ENCODE measurements at places on chromosomes 3 and 15.

- DNase-seq = no peak
These were observed 9.4 kb downstream of the TMOD2 start for GRCh38 chr15:51760805-51761204.

GRCh38 chr3:15108082-15108545 is 9.2 kb upstream of the RBSN start:
- DNase-seq = peak; percentile 81

DNA sequence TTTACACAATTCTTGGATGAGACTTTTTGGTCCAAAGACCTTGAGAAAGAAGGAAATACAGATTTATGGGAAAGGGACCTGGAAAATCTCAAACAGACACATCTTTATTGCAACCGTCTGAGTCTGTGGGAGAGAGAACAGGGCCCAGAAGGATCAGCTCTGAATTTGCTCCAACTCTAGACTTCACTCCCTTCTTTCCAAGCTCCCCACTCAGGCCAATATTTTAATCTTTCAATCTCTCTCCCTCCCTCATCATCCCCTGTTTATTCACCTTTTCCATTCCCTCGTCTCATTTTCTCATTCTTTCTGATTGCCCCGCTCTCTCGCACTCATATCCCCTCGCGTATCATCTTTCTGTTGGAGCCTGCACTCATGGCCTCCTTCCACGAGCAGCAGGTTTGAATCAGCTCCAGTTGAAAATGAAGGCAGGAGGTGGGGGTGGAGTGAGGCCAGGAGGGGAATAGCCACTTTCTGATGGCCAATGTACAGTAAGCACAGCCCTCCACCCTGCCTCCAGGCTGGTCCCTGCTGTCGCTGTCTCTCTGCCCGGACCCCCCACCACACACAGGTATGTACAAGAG is 63.6 kb upstream of the BOC start:
- DNase-seq = no peak

DNA sequence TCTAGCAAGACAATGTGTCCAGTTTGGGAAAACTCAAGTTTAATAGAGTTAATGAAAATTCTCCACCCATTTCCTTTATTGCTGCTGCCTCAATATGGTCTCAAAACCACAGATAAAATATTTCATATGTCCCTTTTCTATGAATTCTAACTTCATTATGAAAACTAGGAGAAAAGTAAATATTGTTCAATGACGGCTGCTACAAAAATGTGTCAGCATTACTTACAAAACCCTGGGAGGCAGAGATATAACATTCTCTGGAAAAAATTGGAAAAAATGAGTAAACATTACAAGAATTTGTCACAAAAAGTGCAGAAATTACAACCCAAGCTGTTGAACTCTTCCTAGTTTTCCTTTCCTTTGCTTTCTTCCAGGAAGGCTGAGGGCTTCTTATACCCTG is 22.2 kb upstream of the FBN1 start:
- DNase-seq = no peak

- no peak for DNase-seq
These were observed 624 bp downstream of the BRK1 start for GRCh38 chr3:10116138-10116460.

DNA sequence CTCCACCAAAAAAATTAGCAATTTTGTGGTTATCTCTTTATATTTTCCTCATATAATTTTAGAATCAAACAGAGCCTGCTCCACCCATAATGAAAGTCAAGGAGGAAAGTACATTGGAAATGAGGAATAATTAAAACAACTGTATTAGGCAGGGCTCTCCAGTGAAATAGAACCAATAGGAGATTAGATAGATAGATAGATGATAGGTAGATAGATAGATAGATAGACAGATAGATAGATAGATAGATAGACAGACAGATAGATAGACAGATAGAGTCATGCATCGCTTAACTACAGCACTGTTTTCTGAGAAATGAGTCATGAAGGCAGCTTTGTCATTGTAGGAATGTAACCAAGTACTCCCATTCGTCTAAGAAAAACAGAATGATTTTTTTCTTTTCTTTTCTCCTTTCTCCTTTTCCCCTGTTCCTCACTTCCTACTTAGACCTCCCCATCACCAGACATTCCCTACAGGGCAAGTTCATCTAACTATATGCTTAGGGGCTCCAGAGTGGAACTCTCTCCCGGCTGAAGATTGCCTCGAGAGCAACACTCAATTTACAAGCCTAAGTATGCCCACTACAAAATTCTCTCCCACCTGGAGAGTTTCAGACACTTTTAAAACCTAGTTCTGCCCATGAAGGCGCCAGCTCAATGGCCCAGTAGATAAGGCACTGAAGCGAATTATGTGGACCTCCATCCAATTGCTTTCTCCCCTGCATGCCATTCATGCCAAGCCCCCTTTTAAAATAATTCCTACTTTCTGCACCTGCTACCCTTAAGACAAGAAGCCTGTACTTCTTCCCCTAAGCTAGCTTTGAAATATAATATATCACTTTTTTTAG is 53.3 kb upstream of the LIPC start:
- DNase-seq = no peak

- DNase-seq = no peak
These were observed 39.8 kb downstream of the CHDH start for GRCh38 chr3:53806182-53807116.

- DNase-seq = no peak
These were observed 93.0 kb downstream of the CPN2 start for GRCh38 chr3:194257916-194258668.

DNA sequence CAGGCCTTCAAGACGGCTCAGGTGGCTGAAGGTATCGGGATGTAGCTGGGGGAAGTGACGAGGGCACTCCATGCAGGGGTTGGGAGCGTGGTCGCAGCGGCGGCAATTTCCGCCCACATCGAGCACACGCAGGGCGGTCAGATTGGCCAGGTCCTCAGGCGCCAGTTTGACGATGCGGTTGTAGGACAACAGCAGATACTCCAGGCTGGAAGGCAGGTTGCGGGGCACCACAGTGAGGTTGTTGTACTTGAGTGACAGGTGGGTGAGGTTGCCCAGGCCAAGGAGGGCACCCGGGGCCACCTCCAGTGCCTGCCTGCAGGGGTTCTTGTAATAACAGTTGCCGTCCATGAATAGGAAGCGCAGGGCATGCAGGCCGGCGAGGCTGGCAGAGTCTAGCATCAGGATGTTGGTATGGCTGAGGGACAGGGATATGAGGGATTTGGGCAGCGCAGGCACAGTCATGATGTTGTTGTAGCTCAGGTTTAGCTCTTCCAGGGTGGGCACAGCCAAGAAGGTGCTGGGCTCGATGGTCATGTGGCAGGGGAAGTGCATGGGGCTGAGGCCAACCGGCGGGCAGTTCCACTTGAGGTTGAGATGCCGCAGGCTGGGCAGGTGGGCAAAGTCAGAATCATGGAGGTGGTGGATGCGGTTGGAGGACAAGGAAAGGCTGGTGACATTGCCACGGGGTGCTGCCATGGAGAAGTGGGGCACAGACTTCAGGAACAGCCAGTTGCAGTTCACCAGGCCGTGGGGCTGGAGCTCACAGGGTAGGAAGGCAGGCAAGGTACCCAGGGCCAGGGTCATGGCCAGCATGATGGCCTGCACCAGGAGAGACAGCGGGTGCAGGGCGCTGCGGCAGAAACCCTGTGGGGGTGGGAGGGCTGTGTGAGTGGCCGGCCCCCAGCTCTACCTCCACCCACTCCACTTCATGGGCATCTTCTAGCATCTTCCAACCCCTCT is 1.7 kb downstream of the TLR9 start:
- DNase-seq = no peak

DNA sequence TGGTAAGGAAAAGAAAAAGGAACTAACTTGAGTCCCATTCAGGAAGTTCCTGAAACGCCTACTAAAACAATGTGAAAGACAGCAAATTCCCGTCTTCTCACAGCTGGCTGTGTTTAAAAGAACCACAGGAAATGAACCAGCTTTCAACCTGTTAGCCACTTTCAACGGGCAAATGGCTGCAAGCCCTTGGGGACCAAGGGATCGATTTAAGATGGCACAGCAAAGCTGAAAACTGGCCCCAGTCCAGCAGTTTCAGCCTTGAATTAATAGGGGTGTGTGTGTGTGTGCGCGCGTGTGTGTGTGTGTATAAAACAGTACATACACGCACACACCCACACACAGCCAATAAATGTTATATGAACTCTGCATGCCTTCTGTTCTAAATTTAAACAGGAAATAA is 168.7 kb upstream of the TMCO5A start:
- DNase-seq = no peak

DNA sequence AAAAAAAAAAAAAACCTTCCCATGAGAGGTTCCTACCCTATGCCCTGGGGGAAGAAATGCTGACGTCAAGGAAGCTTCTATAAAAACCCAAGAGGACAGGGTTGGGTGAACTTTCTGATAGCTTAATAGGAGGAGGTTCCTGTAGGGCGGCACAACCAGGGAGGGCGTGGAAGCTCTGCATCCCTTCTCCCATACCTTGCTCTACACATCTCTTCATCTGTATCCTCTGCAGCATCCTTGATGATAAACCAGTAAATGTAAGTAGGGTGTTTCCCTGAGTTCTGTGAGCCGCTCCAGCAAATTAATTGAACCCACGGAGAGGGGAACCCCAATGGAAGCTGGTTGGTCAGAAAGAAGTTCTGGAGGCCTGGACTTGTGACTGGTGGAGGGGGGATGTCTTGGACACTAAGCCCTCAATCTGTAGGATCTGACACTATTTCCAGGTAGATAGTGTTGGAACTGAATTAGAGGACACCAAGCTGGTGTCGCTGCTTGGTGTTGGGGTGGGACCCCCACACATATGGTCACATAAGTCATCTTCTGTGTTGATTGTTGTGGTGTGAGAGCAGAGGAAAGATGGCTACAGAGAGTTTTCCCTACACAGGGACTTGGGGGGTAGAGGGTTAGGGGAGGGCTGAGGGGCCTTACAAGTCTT is 91.5 kb downstream of the ST6GAL1 start:
- DNase-seq = no peak

- DNase-seq = no peak
These were observed 44.6 kb upstream of the PGPEP1L start for GRCh38 chr15:99052205-99052604.

DNA sequence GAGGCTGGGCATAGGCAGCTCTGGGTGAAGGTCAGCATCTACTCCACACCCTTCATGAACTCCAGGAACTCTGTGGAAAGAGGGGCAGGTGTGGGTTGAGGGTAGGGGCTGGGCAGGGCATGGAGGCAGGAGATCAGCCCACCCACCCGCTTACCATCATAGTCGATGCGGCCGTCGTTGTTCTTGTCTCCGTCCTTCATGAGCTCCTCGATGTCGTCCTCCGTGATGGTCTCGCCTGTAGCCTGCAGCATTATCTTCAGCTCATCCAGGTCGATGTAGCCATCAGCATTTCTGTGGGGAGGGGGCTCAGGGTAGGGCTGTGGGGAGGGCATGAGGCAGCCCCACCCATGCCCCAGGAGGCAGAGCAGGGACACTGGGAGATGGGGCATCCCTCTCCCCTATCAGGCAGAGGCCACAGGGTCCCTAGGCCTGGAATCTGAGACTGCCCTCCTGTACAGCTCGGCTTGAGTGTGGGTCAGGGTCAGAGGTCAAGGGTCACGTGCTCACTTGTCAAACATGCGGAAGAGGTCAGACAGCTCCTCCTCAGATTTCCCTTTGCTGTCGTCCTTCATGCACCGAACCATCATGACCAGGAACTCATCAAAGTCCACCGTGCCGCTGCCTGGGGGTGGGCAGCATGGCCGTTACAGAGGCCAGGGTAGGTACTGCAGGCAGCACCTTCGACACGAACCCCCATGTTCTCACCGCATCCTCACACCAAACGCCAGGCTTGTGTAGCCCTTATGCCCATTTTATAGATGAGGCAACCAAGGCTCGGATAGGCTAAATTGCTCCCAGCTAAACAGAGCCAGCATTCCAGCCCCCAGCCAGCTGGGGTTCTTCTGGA is 2.4 kb downstream of the TNNC1 start:
- DNase-seq = no peak

DNA sequence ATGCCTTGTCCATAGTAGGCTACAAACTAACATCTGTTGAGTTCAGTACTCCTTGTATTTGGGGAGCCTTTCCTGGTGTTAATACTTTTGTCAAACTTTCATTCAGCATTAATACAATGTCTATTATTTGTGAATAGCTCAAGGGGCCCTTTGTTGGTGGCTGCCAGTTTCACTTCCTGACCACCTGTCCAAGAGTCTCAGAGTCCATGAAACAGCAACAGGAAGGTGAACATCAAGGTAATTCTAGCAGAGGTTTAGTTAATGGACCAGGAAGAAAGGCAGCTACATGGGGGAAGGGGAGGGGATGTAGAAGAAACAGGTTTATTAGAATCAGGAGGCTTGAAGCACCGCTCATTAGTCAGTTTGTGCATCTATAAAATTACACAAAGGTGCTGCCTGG is 386.9 kb downstream of the PDCD6IP start:
- DNase-seq = no peak

- no peak for DNase-seq
These were observed 77.4 kb upstream of the SLCO3A1 start for GRCh38 chr15:91776104-91776503.

GRCh38 chr15:63640146-63640545 is 43.0 kb downstream of the FBXL22 start:
- DNase-seq = no peak

DNA sequence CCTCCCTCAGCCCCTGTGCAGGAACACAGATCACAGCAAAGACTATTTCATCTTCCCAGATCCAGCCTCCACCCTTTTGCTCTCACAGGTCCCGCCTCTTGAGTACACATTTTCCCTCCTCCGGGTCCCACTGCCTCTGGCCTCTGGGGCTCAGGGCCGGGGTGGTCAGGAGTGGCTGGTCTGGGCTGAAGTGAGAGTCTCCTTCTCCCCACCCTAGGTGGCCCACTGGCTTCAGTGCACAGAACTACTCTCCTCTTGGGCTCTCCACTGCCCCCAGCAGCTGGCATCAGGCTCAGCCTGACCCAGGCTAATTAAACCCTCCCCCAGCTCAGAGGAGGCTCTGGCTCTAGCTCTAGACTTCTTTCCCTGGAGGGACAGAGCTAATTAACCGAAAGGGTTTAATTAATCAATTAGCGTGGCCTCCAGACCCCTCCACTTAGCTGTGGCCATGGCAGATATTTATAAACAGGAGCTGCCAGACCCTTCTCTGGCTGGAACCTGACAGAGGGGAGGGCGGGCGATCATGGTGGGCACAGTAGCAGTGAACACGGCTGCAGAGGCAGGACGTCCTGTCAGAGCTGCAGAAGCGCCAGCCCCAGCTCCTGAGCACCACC is 15.1 kb downstream of the DUSP7 start:
- DNase-seq = no peak

- no peak for DNase-seq
These were observed 148.7 kb downstream of the LRRK1 start for GRCh38 chr15:101067660-101068522.

GRCh38 chr15:77633913-77634265 is 1.2 kb upstream of the LINGO1 start:
- DNase-seq = no peak

- peak; percentile 78 for DNase-seq
These were observed 66.1 kb downstream of the SLC30A4 start for GRCh38 chr15:45456212-45457106.
